CD4-positive, alpha-beta T cell treated with Interleukin-6 at 100 ng/mL for 8 hours (primary cell): ENCODE measurements at places on chromosomes 3 and 15.

DNA sequence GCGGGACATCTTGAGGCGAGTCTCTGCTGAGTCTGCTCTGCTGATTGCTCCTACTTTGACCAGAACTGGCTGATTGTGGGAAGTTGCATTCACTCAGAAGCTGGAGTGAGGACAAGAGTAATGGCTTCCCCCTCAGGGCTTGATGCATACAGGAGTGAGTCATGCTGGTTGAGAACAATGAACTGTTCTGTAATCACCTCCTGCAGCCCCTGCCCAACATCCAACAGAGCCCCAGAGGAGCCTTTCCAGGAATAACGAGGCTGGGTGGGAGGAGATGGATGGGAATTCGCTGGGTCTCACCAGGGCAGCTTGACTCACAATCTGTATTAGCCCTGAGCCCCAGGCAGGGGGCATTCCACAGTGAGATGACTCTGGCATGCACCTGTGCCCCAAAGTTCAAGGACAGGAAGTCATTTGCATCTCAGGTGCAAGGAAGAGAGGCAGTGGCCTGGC, 85.0 kb downstream of the RAB11A start:
- DNase-seq = no peak

DNA sequence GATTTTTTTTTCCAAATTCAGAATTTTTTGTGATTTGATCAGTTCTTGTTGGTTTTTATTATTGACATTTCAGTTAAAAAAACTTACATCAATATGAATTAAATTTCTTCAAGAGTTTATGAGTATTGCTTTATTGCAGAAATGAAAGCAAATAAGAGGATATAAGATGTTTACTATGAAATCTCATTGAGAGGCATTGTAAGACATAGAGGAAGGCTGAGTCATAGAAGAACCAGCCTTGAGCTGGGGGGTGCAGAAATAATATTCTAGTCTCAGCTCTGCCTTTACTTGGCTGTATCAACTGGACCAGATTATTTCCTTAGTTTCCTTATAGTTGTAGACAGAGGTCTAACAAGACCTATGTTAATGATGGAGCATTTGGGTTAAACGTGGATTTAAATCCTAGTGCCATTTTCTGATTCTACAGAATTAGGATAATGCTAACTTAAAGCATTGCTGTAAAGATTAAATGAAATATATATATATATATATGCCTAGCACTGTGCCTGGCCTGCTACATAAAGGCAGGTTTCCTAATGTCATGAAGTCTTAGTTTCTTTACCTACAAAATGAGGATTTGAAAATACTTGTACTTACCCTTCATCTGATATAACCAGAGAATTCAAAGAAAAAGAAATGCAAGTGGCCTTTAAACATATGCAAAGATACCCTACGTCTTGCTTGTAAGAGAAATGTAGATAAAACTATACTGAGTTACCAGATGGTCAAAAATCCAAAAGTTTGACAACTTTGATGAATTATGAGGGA, 7.3 kb downstream of the FAM98B start:
- DNase-seq = no peak

- DNase-seq = no peak
Observed at GRCh38 chr3:5219216-5219615, 31.7 kb downstream of the EDEM1 start.

DNA sequence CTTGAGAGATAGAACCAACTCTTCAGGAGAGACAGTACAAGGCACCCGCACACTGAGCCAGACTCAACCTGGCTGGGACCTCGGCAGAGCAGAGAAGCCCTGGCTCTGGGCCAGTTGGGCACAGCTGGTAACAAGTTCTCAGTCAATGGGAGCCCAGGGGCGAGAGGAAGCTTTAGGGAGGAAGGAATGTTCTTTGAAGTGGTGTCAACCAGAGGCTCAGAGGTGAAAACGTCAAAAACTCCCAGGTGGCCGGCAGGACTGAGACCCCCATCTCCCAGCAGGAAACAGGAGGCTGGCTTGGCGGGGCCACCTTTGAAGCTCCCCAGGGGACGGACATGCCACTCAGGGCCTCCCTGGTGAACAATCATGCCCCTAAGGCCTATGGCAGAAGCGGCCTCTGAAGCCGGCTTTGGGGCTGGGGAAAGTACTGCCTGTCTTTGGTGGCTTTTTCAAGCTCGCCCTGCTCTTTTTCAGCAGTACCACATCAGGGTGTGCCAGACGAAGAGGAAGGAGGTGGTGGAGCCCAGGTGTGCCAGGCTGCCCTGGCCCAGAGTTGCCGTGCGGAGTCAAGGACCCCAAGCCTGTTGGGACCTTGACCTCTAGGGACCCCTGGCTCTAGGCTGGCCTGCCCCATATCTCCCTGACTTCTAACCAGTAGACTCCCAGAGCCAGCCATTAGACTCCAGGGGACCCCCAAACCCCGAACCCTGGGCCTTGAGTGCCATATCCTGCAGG, 16.7 kb upstream of the TBC1D21 start:
- DNase-seq = no peak

GRCh38 chr3:72181251-72181650, 396.3 kb upstream of the PROK2 start:
- DNase-seq = no peak

- DNase-seq = no peak
Observed at GRCh38 chr15:65553691-65554090, 23.4 kb downstream of the HACD3 start.

DNA sequence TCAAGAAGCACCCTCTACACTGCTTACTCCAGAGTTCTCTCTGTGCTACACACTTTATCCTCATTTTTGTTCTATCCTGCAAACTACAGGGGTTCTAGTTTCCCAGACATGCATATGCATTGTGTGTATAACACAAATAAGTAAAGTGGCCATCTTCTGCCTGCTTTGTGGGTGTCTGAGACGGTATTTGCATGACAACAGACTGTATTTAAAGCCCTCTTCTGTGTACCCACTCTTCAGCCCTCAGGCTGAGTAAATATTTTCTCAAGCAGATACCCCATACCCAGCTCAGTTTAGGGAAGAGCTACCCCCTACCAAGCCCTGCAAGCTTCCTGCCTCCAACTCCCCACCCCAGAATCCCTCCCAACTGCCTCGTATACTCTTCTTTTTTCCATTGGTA, 31.7 kb downstream of the SYNPR start:
- DNase-seq = no peak

GRCh38 chr15:60010858-60011257, 6.7 kb downstream of the FOXB1 start:
- DNase-seq = no peak

DNA sequence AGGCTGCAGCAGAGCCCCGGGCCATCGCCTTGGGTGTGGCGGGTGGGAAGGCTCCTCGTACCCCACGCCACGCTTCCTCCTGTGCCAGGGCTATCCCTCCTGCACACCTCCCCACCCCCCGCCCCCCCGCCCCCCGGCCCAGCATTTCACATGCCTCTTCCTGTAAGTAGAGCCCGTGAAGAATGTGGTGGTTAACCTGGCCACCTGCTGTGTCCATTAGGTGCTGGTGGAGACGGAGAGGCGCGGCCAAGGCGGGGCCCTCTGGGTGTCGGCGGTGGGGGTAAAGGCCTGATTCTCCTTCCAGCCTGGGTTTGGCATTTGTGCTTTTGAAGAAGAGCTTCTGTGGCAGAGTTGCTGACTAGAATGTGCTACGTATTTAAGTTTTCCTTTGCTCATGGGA, 127.8 kb downstream of the CHDH start:
- no peak for DNase-seq

DNA sequence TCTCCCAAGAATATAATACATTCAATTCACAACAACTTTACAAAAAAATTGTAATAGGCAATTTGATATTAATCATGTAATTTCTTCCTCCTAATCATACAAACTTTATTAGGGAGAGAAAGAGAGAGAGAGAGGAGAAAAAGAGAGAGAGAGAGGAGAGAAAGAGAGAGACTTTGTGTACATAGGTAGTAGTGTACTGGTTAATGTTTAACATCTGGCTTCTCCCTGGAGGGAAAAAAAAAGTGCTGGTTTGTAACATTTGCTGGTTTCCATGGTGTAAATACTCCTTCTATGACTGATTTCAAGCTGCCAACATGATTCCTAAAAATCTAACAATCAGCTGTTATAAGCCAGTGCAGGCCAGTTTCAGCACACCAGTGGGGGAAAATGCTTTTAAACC, 98.0 kb upstream of the ARHGEF26 start:
- no peak for DNase-seq

DNA sequence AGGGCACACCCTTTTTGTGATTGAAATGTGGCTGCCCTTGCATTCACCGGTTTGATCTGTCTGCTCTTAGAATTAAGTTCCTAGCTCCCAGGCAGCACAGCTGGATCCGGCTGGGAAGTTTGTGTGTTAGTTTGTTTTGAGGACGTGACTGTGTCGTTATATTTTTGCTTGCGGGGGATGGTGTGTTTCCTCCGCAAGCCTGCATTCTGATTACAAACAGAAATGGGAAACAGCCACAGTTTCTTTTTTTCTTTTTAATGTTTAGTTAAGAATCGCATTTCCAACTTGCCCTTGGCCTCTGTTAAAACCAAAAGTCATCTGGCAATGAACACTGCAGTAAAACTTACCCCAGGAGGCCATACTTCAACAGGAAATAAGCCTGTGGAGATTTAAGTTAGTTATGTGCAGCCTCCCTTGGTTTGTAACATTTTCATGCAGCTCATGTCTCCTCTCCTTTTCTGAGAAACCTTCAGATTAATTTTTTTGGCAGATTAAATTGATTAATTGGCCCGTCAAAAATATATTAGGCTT, 888 bp downstream of the TMOD3 start:
- peak; percentile 5 for DNase-seq

- no peak for DNase-seq
Observed at GRCh38 chr3:98962951-98963350, 61.5 kb upstream of the DCBLD2 start.

DNA sequence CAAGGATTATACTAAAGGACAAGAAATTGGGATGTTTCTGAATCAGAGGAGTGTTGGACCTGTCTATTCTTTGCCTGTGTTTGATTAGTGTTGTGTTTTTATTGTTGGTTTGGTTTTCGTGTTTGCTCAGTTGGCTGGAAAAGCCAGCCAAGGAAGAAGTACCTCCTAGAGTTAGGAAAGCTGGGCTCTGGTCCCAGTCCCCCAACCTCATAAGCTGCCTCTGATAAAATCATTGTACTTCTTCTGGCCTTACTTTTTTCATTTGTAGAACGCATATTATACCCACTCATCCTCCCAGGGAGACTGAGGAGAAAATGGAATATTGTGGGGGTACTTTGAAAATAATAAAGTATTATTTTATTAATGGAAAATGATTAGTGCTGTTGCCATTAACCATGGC, 177.4 kb upstream of the TRIM42 start:
- DNase-seq = no peak

DNA sequence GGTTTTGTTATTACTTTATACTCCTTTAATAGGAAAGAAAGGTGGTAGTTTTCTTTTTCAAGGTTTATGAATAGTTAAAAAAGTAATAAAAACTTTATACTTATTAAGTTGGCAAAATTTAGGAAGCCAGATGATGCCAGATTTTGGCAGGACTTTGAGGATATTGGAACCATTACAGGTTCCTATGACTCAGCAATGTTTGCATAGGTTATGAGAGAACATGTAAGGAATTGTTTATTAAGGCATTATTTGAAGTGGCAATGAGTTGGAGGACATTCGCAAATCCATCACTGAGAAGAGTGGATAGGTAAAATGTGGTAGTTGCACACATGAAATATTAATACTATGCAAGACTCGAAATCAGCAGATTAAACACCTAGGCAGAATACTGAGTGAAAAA, 29.9 kb downstream of the CDAN1 start:
- DNase-seq = no peak

DNA sequence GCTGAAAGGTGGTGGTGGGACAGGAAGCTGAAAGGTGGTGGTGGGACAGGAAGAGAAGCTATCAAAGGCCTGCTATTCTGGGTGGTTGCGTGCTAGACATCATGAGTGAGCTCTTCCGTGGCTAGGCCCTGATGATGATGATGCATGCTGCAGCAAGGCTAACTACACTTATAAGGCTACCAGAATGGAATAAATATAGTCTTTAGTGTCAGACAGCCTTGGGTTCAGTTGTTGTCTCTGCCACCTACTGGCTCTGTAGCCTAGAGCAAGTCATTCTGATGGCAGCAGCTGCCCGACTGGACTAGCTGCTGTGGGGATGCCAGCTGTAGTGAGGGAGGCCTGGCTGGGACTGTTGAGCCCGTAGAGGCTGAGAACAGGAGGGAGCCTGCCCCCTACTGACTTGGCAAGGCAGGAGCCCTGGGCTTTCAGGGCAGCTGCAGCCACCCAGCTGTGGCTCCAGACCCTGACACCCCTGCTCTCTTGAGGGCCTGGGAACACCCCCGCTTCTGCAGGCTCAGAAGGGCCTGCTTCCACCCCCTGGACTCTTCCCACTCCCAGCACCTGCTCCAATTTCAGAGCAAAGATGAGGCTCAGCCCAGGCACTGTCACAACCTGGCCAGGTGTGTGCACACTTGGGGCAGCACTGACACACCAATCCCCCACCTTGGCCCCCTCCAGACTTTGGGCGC, 21.4 kb upstream of the ZBED2 start:
- peak; percentile 65 for DNase-seq

DNA sequence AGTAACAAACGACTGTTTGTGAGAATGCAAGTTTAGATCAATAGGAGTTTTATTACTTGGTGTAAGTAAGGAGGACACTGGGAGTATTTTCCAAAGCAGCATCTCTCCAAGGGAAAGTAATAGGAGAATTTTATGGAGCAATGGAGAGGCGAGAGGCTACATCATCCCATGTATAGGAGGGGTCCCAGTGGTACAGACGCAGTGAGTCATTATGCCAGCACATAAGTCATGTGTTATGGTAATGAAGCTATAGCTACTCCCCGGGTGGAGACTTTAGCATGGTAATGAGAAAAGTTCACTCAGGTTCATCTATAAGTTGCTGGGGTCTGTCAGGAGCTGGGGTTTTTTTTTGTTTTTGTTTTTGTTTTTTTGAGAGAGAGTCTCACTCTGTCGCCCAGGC, 29.5 kb upstream of the ZNF445 start:
- DNase-seq = no peak

GRCh38 chr15:31503256-31503655, 176.6 kb downstream of the KLF13 start:
- DNase-seq = no peak

DNA sequence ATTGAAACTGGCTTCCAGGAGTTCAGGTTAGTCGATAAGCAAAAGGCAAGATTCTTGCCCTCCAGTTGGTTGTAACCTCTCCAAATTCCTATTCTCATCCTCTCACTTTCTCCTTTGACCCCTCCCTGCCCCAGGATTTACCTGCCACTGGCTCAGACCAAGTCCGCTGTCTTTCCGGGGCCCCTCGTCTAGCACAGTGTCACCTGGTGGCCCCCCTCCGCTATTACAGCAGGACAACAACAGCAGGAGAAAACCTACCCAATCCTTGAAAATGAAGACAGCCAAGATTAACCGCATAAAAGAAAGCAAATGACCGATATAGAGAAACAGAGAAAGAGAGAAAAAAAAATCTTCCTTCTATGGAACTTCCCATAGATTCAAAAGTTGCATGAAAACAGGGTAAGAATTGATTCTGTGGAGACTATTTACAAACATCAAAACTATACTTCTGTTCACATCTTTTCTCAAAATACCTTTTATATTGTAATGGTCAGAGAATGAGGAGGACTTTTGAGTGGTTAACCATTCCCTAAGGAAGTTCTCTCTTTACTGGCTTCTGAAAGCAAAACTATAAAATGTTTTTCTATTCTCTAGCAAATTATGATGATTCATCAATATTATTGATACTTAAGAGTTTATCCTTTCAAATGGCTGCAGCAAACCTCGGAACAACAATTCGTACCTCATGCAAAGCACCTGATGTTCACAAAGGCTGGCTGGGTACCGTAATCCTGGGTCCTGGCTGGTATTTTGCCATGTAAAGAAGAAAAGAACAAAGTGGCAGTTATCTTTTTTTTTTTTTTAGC, 10.0 kb upstream of the ST8SIA2 start:
- no peak for DNase-seq
